ENCODE measurements at places on chromosomes 2 and 18.
A peak's percentile ranks its signal among the peaks of the same experiment; 100 is the strongest.

DNA sequence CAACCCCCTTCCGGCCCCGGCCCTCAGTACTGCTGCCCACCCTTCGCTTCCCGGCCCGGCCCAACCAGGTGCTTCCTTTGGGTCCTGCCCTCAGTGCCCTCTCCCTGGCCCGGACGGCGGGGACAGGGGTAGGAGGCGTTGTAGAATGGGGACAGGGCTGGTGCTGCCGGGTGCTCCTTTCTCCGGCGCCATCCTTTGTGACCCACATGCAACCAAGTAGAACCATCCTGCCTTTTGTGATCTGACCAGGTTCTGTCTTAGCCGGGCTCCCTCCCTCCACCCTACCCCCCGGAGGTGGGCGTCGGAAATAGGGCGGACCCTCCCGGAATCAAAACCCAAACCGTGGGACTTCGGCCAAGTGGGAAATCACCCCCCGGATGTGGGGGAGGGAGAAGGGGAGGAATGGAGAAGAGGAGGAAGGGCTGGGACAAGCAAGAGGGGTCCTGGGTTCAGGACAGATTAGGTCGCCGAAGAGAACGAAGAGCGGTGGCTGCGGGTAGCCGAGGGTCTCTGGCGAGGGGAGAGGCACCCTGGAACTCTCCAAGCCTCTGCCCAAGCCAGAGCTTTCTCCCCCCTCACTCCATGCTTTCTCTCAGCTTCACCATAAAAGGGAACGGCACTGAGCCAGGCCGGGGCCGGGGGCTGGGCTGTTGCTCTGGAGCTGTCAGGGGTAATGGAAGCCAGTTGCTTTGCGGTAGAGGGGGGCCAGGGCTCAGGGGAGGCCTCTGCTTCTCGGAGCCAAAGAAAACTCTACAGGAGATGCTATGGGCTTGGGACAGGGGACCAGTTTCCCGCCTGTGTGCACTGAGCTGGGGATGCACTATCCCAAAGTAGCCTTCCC, 756 bp upstream of the OST4 start:
- peak; percentile 44 for DNase-seq

DNA sequence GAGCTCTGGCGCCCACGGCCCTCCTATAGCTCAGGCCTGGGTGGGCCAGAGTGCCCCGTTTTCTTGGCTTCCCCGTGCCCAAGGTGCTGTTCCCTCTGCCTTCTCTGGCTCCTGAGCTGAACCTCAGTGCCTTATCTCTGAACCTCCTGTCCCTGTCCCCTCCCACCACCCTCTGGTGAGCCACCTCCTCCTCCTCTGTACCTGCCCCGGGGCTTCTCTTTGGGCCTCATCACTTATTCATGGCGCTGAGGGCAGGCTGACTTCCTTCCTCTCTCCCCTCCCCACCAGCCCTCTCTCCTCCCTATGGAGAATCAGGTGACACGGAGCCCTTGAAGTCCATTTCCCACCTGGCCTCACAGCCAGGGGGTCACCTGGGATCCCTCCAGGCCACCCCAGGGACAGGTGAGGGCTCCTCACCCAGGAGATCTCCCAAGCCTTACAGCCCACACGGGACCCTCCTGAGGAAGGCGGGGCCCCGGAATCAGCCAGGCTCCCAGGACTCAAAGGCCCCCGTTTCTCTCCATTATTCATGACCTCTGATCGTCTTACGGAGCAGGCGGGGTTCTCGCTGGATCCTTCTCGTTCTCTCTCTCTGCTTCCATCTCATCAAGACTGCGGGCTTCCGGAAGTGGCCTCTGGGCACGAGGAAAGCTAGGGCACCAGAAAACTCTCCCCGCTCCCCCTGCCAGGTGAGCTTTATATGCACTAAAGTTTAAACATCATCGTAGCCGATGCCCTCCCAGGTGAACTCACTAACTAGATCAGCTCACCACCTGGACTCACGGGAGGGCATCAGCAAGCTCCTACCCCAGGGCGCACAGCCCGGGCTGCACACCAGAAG, at the start of gene LOXHD1:
LOXHD1 (minus strand) TSS at position 106 of the 841 bp plus-strand sequence. CDS start 187 bp downstream, outside the sequence.
- DNase-seq = no peak

- peak; percentile 91 for DNase-seq
Observed at GRCh38 chr2:237085248-237086221, at the start of gene COPS8. COPS8 (plus strand) TSS chr2:237085889; CDS start chr2:237085965, 76 bp downstream.

- DNase-seq = no peak
Observed at GRCh38 chr2:185202945-185203528, 535.6 kb upstream of the FSIP2 start.

GRCh38 chr18:53152476-53152875, 812.5 kb downstream of the DCC start:
- DNase-seq = no peak

DNA sequence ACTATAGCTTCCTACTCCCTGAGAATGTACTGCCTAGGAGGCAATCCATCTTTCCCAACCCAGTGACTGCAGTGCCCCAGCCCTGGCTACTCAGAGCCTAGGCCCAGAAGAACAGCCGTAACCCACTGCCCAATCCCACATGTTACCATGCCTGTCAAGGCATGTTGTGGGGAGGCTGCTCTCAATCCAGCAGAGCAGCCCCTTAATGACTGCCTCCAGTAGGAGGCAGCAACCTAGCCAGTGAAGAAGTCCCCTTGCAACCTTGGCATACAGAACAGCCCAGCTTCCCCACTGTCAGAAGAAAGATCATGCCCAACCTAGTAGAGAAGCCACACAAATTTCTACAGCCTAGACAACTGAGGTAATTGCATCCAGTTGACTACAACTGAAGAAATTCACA, 44.2 kb upstream of the CDH7 start:
- DNase-seq = no peak

- no peak for DNase-seq
Observed at GRCh38 chr18:78792094-78792493, 187.5 kb upstream of the SALL3 start.
